Osteocyte (in vitro differentiated cells): ENCODE measurements at places on chromosomes 2 and 18.

DNA sequence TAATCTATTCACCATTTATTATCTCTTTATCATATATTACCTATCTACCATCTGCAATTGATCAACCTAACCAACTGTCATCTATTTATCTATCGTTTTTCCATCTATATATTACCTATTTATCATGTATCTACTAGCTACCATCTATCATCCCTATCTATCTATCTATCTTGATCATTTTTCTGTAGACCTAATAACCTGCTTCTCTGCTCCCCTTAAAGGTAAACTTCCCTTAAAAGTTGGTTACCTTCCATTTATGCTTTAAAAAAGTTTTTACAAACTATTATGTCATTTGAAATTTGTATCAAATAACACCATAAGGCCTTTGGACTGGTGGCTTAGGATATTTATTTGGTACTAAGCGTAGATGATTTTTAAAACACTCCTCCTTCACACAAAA is 47.2 kb downstream of the TMEM18 start:
- DNase-seq, result no peak

GRCh38 chr18:23226391-23226790 is 91.1 kb downstream of the CABLES1 start:
- DNase-seq, result no peak

- no peak for DNase-seq
Measured at GRCh38 chr2:19442731-19443130, 84.3 kb upstream of the OSR1 start.

DNA sequence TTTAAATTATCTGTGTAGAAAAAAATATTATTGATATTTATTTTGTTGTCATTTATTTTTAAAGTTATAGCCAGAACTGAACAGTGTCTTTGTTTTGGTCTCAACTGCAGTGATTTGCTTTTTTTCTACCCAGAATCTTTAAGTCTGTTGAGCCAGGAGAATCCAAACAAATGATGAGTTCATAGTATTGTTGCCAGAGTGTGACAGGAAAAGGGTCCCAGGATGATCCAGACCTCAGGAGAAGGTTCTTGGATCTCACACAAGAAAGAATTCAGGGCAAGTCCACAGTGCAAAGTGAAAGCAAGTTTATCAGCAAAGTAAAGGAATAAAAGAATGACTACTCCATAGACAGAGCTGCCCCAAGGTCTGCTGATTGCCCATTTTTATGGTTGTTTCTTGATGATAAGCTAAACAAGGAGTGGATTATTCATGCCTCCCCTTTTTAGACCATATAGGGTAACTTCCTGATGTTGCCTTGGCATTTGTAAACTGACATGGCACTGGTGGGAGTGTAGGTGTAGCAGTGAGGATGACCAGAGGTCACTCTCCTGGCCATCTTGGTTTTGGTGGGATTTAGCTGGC is 127.1 kb downstream of the AGPS start:
- no peak for DNase-seq

DNA sequence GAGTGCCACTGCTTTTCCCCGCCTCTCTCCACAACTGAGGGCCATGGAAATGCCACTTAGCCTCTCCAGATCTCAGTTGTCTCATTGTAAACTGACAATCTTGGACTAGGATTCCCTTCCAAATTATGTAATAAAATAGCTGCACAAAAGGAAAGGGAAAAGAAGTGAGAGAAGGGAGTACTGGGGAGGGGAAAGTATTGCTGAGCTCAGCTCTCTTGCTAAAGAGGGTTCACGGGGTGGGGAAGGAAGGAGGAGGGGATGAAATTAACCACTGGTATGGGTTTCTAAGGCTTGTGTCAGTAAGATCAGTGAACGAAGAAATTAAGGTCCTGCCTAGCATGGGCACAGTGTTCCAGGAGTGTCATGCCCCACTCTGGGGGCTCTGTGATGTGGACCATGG is 417.3 kb downstream of the TGIF1 start:
- no peak for DNase-seq

DNA sequence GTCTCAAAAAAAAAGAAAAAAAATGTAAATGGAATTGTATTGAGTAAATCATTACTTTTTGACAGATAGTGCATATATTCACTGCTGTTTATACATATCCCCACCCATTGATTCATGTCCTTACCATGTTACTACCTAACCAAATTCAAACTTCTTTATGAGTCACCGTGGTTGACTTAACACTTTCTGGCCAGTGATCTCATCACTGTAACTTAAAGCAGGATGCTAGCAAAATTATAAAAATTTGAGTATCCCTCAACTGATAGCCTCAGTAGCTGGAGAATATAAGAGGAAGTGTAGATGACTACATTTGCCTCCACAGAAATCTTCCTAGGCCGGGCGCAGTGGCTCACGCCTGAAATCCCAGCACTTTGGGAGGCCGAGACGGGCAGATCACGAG is 13.4 kb downstream of the CNOT9 start:
- DNase-seq, result no peak

GRCh38 chr2:222296311-222296741 is 2.5 kb downstream of the PAX3 start:
- DNase-seq, result no peak

GRCh38 chr2:183232161-183232865 is 108.1 kb downstream of the NUP35 start:
- DNase-seq, result no peak

GRCh38 chr2:25972049-25972823 is 10.1 kb downstream of the KIF3C start:
- no peak for DNase-seq

GRCh38 chr2:51628917-51629316 is 597.0 kb upstream of the NRXN1 start:
- DNase-seq, result no peak
